Esophagus mucosa (tissue), 1 donor: ENCODE measurements at places on chromosomes 6 and 20. TPM values are rescaled to one million over a fixed set of nuclear protein-coding genes. Genes with fewer than 3 reads are reported as not detected.

DNA sequence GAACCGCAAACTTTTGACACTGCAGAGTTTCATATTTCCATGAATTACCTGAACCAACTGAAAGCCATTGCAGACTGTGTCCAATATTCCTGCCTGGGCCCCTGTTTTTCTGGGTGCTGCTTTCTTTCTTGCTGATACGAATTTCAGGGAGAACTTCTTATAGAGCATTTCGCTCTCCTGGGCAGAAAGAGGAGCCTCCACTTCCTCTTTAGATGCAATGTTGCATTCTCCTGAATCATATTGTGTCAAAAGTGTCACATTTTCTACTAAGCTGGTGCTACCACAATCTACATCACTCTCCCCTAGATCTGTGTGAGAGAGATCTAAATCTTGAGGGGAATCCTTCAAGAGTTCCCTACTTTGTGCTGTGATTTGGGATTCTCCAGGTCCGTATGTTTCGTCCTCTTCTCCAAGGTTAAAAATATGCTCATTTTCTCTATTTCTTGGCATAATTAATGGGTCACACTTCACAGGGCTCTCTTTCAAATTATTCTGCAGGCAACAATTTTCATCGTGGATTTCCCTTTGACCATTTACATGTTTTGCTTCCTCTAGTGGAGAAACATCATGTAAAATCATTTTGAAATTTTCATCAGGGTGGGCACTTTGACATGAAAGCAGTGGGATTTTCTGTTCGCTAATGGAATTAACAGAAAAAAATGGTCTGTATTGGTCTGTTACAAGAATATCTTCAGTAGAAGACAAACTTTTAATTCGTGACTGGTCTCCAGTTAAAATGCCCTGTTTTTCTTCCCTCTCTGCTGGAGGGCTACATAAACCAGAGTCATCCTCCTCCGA is 102.3 kb downstream of the DST start:
- no peak for ATAC-seq

DNA sequence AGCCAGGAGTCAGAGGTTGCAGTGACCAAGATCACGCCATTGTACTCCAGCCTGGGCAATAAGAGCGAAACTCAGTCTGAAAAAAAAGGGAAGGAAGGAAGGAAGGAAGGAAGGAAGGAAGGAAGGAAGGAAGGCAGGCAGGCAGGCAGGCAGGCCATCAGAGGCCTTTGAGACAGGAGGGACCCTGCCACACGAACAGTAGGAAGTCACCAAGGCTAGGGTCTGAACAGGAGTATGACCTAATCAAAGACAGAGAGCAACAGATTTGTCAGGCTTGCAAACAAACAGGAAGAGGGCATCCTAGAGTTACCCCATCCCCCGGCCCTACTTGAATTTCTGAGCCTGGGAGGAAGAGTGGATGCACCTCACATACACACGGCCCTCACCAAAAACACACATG is 67.1 kb downstream of the FGD2 start:
- ATAC-seq, result no peak

DNA sequence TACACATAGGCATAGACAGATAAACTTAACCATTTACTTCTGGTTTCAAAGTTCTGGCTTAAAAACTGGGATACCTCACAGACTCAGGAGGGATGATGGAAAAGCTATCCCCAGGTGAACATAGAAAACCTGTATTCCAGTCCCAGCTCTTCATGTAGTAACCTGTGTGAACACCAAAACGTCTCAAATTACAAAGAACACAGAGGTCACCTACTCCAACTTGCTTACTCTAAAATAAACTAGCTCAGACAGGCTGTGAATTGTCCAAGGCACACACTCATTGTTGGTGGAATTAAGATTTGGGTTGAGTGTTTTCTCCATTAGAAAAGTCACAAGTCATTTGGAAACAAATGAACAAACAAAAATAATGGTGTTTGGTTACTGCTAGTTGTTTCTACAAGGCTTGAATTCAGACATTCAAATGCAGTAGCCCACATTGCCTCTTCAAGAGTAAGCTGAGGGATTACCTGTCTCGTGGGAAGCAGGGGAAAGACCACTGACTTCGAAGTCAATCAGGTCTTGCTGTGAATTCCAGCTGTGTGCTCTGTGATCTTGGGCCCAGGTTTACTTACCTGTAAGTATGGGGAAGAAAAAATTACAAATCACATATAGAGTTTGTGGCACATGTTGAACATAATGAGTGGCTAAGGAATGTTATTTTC is 48.2 kb upstream of the LRRC1 start:
- peak; percentile 92 for ATAC-seq

DNA sequence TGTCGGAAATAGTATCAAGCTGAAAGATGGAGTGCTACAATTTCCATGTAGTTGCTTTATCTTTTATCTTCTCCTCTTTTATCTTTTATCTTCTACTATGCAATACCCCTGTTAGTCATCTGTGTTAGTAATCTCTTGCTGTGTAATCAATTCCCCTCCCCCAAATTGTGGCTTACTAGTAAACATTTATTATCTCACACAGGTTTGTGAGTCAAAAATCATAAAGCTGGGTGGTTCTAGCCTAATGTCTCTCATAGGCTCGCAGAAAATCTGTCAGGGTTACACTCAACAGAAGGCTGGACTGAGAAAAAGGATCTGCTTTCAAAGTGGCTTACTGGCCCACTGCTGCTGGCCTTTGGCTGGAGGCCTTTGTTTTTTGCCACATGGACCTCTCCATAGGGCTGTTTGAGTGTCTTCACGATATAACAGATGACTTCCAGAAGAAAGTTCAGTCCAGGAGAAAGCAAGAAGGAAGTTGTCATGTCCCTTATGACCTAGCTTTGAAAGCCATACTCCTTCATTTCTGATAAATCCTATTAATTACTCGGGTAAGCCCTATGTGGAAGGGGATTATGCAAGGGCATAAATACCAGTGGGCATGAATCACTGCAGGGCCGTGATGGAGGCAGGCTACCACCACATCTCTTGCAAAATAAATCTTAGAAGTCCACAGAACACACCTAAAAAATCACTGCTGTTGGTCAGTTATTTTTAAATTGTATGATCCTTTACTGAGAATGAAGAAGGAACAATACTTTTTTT is 24.5 kb upstream of the PTCHD4 start:
- ATAC-seq, result peak; percentile 59

- ATAC-seq, result no peak
Measured at GRCh38 chr6:6932968-6933367, 174.8 kb upstream of the RREB1 start.

DNA sequence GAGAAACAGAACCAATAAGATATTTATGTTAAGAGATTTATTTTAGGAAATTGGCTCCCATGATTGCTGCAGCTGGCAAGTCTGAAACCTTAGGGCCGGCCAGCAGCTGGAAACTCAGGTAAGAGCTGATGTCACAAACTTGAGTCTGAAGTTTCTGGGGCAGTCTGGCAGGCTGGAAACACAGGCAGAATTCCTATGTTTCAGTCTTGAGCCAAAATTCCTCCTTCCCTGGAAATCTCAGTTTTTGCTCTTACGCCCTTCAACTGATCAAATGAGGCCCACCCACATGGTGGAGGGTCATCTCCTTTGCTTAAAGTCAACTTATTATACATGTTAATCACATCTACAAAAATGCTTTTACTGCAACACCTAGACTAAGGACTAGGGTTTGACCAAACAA is 184.1 kb downstream of the SOD2 start:
- ATAC-seq, result no peak

- peak; percentile 81 for ATAC-seq
Measured at GRCh38 chr20:13492001-13492481, 146.7 kb downstream of the TASP1 start.

MEI4 gene
- total RNA-seq, result not detected

TGM3 gene
- total RNA-seq, result 1,379 TPM

DNA sequence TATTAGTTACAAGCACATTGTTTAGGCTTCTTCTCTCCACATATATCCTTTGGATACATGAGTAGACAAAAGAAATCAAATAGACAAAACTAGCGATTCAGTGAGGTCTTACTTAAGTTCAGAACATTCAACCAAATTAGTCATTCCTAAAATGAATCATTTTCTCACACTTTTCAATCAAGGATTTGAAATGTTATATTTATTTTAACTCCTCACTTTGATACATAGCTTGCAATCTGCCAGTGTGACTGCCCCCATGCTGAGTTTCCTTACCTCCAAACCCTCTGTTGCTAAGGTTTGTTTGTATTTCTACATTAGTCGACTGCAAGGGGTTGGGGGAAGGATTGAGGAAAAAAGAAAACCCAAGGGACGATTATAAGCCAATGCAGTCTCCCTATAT is 3.5 kb upstream of the MOXD1 start:
- no peak for ATAC-seq

DNA sequence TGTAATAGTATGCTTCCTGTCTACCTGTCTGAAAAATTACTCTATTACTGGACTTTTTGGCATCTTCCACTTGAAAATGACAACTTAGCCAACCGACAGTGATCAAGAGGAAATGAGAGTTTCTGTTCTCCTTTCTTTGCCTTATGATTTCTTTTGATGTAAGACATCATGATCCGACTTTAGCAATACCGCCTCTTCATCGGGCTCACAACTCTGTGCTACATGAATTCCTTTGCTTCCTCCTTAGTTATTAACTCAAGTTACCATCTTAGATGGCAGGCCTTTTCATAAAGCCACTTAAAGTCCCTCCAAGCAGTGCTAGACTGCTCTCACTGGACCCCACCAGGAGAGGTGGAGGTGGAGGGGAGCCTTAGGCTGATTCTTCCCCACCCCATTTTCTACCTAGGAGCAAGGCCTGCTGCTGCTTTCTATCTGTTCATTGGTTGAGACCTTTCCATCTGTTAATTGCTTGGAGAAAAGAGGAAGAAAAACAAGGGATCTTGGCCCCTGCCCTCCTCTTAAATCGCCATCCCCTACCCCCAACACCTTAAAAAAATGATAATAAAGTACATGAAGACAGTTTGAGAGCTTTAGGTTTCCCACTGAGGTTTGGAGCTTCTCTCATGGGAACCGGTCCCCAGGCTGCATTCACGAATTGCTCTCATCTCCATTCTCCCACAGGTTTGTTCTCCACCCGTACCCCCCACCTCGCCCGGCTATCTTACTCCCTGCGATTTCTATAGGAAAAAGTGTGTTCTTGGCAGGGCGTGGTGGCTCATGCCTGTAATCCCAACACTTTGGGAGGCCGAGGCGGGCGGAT is 21.6 kb upstream of the MCM3 start:
- ATAC-seq, result peak; percentile 14

ATRN gene
- 14.7 TPM for total RNA-seq

GRCh38 chr20:9294041-9294440 is 220.3 kb upstream of the LAMP5 start:
- ATAC-seq, result peak; percentile 74

DNA sequence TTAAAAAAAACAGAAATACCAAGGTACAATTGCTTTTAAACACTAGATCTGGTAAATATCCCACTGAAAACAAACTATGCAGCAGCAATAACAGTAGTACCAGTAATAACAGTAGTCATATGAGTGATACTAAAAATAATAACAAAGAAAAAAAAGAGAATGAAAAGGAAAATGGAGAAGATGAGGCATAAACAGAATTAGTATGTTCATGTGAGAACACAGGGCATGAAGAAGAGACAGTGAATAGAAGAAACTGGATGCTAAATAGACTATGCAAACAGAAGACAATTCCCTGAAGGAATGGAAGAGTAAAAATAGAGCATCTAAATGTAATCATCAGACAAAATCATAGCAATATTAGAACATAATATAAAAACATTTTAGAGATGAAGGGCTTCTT is 121.1 kb downstream of the RNGTT start:
- ATAC-seq, result no peak

DNA sequence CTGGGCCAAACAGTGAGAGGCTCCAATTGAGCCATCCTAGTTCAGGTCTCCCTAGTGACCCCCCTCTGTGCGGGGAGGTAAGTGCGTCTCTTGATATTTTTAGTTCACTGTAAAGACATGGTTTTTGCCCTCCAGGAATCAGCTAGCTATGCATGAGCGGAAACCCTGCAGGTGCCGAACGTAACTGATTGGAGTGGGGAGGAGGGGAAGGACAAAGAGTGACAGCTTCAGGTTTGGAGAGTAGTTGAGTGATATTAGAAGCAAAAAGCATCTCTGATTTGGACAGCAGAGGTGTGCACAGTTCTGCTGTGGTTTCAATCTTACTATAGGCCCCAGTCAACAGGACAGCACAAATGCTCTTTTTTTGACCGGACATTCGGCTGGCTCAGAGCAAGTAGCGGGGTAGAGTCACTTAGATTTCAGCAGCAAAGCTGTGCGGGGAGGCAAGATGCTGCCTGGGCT is 31.8 kb downstream of the TBC1D7 start:
- no peak for ATAC-seq

SLC22A2 gene
- total RNA-seq, result not detected

DNA sequence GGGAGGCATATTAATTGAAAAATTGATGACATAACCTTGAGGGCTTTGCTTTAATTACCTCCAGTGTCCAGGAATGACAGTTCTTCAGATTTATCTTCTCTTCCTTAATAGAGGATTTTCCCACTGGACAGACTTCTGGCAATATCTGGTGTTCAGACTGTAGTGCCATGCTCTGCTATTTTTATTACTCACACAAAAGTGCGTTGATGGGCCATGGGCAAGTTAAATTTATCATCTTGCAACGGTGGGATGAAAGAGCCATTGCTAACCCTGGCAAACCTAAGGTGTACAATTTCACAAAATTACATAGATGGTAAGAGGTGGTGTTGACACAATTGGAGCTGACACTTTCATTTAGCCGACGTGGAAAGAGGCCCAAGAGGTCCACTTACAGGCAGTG is 253.7 kb upstream of the PLCB4 start:
- ATAC-seq, result no peak

DNA sequence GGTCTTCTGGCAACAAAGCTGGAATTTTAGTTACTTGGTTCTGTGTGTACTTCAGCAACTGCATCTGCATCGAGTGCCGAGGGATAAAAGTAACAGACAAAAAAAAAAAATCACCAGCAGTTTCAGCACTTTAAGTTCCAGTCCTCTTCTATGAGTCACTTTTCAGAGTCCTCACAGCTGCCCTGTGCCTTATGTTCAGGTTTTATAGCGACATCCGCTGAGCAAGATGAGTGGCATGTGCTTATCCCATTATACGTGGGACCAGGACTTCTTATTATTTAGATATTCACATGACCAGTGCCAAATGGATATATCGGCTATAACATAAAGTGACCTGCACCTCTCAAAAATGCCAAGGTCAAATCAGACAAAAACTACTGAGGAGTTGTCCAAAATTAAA is 242.9 kb downstream of the FOXA2 start:
- no peak for ATAC-seq

RRP36 gene
- 48.3 TPM for total RNA-seq

GRCh38 chr6:7142228-7142801 is 34.6 kb downstream of the RREB1 start:
- no peak for ATAC-seq

FAM83C gene
- 39.1 TPM for total RNA-seq

RBBP9 gene
- 11.8 TPM for total RNA-seq

DNA sequence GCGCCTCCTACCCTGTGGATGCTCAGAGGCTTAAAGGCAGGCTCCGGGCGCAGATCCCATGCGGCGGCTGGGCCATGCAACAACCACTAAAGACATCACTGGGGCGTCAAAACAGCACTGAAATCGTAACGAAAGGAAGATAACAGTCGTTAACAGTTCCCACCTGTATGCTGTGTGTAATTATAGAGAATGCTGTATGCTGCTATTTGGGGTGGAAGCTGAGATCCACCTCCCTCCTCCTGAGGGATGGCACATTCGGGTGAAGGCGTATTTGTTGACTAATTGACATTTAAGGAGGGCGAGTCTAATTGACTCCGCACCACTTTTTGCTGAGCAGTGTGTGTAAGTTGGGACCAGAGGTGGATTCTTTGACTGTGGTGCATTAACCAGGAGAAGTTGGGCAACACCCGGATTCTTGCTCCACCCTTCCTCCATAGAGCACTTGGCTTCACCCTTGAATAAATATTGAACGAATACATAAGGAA is 687 bp downstream of the SLC35A1 start:
- ATAC-seq, result peak; percentile 70

IL20RA gene
- 13.3 TPM for total RNA-seq

GRCh38 chr6:25377664-25378063 is 98.5 kb downstream of the CARMIL1 start:
- ATAC-seq, result no peak
